Endothelial cell (in vitro differentiated cells): ENCODE measurements at places on chromosomes 5 and 9.

DNA sequence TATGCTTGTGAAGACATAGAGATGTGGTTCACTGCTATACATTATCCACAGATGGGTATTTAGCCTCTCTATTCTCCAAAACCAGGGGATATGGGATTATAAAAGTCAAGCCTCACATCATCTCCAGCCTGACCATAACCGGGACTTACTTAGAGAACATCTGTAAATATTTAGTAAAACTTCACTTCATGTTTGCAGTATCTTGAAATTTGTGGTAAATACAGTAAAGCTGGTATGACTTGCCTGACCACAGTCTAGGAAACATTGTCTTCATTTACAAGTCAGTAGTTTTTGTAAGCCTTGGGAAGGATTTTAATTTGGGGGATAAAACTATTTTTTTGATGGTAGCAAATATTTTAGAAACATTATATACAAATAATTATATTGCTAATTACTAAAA is 64.2 kb downstream of the MAST4 start:
- no peak for DNase-seq

GRCh38 chr9:114016629-114017423 is 61.3 kb downstream of the AMBP start:
- peak; percentile 1 for DNase-seq

GRCh38 chr5:162209005-162209605 is 141.5 kb downstream of the GABRG2 start:
- DNase-seq, result peak; percentile 69

GRCh38 chr5:89904442-89904841 is 505.1 kb downstream of the CETN3 start:
- no peak for DNase-seq

DNA sequence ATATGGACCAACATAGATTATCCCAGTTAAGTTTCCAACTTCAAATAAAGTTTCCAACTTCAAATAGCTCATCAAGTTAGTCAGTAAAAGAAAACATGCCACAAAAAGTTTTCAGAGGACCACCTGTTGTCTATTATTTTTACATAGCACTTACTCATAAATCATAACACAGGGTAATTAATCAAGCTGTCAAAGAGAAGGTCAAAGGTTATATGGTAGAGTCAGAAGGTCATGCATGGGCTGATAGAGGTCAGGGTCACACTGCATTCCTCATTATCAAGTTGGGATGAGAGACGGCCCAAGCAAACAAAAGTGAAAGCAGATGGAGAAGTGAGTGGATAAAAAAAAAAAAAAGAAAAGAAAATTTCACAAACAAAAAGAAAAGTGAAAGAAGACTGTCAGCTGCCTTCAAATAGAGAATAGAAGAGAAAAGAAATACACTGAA is 145.5 kb upstream of the POU5F2 start:
- no peak for DNase-seq

DNA sequence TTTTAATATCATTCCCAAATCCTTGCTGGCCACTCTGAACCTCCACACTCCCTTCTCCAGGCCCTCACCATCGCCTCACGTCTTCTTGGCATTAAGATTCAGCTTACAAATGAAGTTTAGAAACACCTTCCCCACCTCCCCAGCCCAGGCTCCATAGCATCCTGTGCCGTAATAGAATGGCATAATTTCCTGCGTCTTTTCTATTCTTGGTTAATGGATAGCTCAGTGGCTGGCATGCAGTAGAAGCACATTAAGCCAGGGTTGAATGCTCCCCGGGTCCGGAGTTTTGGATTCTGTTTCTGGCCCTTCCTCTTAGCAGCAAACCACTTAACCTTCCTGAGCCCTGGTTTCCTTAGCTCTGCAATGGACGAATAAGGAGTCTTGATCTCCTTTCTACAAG is 13.8 kb downstream of the WWC1 start:
- DNase-seq, result no peak

DNA sequence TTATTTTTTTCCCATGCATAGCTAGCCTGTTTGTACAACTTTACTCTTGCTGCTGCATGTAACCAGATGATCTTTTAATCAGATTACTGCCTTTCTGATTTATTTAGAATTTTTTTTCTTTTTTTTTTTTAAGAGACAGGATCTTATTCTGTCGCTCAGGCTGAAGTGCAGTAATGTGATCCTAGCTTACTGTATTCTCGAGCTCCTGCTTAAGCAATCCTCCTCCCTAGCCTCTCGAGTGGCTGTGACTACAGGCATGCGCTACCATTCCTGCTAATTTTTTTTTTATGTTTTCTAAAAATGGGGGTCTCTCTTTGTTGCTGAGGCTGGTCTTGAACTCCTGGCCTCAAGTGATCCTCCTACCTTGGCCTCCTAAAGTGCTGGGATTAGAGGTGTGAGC is 9.6 kb downstream of the DCP2 start:
- no peak for DNase-seq

DNA sequence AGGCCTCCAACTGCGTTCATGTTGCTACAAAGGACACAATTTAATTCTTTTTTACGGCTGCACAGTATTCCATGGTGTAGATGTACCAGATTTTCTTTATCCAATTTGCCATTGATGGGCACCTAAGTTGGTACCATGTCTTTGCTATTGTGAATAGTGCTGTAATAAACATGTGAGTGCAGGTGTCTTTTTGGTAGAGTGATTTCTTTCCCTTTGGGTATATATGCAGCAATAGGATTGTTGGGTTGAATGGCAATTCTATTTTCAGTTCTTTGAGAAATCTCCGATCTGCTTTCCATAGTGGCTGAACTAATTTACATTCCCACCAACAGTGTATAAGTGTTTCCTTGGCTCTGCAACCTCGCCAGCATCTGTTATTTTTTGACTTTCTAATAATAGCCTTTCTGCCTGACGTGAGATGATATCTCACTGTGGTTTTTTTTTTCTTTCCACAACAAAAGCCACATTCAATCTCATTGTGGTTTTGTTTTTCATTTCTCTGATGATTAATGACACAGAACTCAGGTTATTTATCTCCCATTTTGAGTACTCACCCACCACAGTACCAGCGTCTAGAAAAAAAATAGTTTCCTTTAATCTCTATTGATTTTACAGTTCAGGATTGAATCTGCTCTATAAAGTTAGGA is 21.9 kb downstream of the ARRDC3 start:
- no peak for DNase-seq

- DNase-seq, result no peak
These were observed 81.2 kb downstream of the ZNF618 start for GRCh38 chr9:113957351-113957750.

GRCh38 chr5:91301106-91301846 is 81.8 kb downstream of the ARRDC3 start:
- no peak for DNase-seq

DNA sequence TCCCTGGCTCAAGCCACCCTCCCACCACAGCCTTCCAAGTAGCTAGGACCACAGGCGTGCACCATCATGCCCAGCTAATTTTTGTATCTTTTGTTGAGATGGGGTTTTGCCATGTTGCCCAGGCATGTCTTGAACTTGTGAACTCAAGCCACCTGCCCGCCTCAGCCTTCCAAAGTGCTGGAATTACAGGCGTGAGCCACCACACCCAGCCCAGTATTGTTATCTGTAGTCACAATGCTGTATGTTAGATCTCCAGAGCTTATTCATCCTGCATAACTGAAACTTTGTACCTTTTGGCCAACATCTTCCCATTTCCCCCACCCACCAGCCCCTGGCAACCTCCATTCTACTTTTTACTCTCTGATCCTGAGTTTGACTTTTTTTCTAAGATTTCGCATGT is 37.5 kb downstream of the CREBRF start:
- no peak for DNase-seq

DNA sequence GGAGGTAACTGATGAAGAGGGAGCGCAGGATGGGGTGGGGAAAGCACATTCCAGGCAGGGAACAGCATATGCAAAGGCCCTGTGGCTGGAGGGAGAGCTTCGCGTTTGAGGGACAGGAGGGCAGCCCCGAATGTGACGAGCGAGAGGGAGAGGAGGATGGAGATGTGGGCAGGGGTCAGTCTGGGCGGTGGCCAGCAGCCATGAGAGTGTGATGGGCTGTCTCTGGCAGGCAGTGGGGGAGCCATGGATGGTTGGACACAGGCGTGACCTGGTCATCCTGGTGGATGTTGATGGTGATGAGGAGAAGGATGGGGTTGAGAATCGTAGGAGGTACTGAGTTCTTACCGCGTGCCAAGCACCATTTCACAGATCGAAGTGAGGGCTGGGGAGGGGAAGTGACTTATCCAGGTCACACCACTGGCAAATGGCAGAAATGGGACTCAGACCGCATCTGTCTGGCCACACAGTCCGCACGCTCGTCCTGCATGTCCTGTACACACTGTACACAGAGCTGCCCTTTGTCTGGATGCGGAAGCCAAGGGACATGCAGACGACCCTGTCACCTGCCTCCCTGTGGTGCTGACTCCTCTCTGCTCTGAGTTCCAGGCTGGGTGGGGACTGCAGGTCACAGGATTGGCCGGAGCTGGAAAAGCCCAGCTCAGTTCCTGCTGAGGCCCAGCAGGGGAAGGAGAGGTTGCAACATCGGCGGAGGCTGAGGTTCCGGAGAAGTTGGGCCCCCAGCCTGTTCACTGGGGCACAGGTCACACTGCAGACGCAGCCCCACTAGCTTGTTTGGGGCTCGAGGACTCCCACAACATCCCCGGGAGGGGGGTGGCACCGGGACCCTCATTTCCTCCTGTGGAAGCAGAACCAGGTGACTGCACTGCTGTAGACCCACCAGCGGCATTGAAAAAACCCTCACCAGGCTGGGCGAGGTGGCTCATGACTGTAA is 165.6 kb upstream of the IER5L start:
- no peak for DNase-seq

DNA sequence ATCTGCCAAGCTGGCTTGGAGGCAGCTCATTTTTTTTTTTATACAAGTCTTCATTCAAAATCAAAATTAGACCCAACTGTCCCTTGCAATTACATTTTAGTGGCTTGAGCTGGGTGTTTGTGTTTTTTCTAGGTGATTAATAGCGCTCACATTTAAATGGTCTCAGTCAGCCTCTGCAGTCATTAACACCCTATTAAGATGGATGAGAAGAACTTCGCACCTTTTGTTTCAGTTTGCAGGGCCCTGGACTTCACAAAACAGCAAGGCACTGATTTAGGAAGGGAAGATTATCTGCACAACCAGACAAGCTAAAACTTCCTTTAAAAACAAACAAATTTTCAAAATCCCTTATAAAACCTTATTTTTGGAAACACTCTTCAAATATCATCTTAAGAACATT is 374.8 kb downstream of the EFNA5 start:
- DNase-seq, result no peak
